ENCODE measurements at places on chromosomes 7 and 10.

DNA sequence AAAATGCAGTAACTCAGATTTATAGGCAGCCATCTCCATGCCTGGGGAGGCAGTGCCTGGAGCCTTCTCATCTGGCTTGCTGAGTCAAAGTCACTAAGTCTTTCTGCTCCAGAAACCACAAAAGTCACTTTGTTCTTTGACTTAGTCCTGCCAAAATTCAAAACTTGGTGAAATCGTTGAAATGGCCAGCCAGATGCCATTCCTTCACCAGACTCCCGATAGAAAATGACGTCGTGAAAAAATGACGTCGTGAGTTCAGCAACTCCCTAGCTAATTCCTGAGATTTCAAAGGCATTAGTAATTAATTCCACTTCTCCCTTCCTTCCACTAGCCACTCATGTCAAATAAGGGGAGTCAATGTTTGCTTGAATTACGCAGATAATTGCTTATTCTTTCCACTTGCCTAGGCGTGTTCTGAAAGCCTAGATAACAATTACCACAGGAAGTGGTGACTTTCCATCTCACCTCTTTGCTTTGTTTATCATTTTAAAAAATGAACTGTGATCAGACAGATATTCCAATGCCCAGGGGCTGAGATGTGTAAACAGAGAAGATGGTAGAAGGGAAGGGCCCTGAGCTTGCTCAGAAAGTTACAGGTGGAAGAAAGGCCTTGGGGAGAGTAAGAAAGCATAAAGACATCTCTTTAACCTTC, 48.5 kb upstream of the OSBPL3 start:
- DNase-seq, result no peak

GRCh38 chr10:590721-591120, 98.7 kb downstream of the DIP2C start:
- DNase-seq, result no peak

DNA sequence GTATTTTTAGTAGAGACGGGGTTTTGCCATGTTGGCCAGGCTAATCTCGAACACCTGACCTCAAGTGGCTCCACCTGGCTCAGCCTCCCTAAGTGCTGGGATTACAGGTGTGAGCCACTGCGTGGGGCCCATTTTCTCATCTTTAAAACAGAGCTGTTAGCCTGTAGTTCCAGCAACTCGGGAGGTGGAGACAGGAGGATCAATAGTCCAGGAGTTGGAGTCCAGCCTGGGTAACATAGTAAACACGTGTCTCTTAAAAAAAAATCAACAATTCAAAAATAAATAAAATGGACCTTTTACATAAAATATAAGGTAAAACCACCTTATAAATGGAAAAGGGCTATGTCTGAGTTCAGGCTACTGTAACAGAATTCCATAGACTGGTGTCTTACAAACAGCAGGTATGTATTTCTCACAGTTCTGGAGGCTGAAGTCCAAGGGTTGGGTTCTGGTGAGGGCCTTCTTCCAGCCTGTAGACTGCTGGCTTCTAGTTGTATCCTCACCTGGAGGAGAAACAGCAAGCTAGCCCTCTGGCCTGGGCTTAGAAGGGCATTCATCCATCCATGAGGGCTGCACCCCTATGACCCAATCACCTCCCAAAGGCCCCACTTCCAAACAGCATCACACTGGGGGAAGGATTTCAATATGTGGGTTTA, 7.0 kb upstream of the PVRIG start:
- DNase-seq, result no peak

DNA sequence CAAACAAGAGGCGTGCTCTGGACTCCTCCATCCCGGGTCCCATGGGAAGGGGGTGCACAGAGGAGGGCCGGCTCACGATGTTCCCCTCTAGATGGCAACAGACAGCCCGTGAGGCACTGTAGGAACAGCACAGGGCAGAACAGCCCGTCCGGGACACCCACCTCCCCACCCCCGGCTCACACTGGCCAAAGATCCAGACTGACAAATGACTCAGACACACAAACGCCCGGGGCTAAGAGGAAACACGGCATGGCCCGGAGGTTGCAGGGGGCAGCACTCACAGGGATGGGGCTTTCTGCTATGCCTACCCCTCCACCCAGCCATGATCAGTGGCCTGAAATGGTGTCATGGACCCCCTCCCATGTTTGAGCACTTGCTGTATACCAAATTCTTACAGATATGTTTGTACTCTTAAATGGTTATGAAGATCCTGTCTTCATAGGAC, 4.9 kb upstream of the ELN start:
- DNase-seq, result no peak

DNA sequence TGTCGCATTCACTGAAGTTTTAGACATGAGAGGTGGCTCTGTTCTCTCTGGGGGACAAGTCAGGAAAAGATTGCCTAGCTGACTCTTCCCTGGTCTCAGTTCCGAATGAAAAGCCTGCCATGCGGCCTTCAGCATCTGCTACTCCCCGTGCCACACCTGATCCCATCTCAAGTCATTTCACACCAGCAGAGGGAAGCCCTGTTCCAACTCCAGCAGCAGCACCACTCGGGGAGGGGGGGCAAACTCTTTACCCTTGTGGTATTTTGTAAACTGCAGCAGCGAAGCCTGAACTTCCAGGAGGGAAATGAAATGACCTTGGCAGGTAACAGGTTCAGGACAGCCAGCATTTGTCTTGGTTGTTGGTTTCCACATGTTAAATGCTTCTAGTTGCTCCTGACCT, 13.8 kb downstream of the LRRC4 start:
- no peak for DNase-seq

- no peak for DNase-seq
Measured at GRCh38 chr7:100689230-100690135, 4.6 kb downstream of the GIGYF1 start.

- DNase-seq, result no peak
Measured at GRCh38 chr7:118153551-118154177, 30.3 kb upstream of the LSM8 start.

DNA sequence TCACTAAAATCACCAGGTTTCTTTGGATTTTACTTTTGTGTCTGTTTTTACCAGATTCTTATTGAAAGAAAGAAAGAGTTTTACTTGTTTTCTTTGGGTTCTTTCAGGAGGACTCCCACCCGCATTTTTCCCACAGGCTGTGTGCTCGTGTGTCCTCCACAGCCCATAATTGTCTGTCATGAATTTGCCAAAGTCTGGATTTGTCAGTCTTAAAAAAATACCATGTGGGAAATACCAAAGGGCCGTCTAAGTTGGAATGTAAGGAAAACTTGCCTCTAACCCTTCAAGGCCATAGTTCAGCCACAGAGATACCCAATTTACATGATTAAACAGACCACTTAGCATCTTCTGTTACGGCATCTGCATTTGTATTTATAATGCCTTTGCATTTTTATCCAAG, 41.3 kb upstream of the INHBA start:
- DNase-seq, result no peak

GRCh38 chr7:134197345-134197744, 70.2 kb downstream of the LRGUK start:
- DNase-seq, result no peak
